ENCODE measurements at places on chromosomes 1 and 21.

- DNase-seq, result no peak
These were observed 200.0 kb downstream of the RHOU start for GRCh38 chr1:228935198-228935663.

DNA sequence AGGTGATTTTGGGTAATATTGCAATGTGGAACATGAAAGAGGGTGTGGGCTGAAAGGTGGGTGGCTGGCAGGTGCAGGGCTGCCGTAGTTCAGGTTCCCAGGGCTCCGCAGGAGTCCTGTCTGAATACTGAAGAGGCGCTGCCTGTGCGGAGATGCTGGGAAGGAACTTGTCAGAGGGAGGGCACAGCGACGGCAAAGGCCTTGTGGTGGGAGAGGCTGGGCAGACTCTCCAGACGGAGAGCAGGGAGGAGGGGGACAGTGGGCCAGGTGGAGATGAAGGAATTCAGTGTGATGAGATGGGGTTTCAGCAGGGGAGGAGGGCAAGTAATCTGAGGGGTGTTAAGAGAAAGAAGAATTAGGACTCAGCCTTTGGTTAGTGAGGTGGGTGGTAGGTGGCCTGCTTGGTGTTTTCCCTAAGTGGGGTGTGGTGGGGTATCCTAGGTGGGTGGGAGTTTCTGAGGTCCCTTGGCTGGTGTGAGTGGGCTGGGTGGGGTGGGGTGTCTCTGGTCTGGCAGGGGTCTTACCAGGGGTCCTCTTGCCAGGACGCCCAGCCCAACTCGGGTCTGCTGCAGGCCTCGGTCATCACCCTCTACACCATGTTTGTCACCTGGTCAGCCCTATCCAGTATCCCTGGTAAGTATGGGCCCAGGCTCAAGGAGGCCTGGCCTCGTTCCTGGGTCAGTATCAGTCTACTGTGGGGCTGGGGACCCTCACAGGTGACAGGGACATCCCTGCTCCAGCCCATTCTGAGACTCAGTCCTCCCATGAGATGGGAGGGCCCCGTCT is 15.6 kb downstream of the SERINC2 start:
- no peak for DNase-seq

GRCh38 chr1:7638078-7638477 is 133.0 kb upstream of the VAMP3 start:
- DNase-seq, result no peak

DNA sequence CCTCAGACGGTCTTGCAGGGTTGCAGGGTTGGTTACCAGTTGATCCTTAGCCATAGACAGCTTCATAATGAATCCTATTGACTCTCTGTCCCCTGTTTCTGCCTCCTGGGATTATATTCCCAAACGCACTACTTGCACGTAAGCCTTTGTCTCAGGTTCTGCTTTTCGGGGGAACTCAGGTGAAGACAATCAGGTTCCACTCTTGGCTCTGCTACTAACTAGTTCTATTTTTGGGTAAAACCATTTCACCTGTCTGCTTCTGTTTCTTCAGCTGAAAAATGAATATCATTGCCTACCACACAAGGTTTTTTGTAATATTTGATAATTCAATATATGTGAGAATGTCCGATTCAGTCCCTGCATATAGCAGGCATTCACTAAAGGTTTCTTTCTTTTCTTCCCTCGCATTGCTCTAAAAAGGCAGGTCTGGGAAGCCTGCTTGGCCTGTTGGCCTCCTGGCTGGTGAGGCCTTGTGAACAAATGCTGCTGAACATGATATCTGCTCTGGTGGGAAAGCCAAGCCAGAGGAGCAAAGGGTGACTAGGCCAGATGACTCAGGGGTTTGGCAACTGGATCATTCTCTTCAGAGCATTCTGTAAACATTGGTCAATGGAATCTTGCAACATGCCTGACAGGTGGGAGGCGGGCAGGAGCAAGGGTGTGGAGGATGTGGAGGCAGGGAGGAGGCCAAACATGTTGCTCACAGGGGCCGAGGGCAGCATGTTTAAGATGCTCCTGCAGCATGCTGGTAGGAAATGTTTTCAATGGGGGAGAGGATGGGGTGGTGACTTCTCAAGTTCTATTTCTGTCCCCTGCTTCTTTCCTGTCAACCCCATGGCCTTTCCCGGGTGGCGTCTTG is 23.8 kb downstream of the IER5 start:
- no peak for DNase-seq

GRCh38 chr1:115225993-115226685 is 111.9 kb downstream of the NGF start:
- DNase-seq, result no peak

DNA sequence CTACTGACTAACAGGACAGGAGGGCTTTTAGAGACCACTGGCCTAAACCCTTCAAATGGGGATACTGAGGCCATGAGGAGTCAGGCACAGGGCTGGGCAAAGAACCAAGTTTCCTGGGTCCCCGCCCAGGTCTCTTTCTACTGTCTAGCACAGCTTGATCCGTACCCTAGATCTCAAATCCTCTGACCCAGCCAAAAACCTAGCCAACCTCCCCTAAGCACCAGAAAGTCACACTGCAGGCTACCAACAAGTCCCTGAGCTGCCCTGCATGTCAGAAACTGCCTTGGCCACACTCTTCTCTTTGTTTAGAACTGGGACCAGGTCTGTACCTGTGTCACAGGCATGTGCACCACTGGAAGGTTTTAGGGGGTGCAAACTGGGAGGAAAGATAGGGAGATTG is 33.6 kb downstream of the AHDC1 start:
- no peak for DNase-seq

GRCh38 chr21:19343711-19344110 is 940.1 kb upstream of the TMPRSS15 start:
- no peak for DNase-seq

DNA sequence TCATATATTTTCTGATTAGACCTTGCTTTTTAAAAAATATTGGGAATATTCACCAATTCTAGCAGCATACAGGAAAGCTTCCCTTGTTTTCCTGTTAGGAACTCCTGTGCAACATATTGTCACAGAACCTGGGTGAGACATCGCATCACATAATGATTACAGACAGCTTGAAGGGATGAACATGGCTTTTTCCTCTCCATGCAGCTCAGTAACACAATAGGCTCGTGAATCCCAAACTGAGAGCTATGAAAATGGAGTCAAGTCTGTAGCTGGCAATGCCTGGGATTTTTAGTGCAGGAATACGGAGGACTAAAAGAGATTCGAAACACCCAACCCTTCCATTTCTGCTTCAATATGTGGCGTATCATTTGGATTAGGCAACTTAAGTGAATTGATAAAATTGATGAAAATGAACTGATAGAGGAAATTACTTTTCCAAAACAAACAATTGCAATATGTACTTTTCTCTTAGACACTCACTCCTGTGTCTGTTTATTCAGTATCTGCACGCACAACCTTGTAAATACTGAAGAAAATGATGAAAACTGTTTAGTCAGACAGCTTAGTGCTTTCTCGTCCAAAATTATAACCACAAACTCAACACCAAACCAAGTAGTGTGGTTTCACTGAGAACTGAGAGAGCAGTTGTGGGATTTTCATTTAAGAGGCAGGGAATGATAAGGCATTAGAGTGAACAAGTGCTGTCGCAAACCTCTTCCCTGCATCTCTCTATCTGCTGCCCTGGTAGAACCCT is 250.4 kb downstream of the PTBP2 start:
- DNase-seq, result no peak

- no peak for DNase-seq
These were observed 38.2 kb downstream of the SLC19A1 start for GRCh38 chr21:45504021-45504515.

DNA sequence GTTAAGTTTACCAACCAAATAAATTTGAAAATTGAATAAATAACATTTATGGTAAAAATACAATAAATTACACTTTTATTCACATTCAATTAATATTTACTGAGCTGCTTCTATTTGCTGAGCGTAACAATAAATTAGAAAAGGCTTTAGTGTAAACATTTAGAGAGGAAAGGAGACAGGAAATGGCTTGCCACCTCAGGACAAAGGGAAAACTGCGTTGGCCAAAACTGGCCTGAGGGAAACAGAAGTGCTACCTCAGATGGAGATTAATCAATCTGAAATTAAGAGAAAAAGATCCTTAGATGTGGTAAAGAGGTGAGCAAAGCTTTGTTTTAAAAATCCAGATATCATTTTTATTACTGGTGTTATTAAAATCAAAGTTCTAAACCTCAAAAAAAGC is 128.0 kb downstream of the SLC44A5 start:
- DNase-seq, result no peak

- peak; percentile 24 for DNase-seq
These were observed at the start of gene GIPC2 for GRCh38 chr1:78045926-78046778. Gene GIPC2, plus strand, starts transcription at chr1:78045966. Its CDS starts 129 bp downstream, at chr1:78046095.

DNA sequence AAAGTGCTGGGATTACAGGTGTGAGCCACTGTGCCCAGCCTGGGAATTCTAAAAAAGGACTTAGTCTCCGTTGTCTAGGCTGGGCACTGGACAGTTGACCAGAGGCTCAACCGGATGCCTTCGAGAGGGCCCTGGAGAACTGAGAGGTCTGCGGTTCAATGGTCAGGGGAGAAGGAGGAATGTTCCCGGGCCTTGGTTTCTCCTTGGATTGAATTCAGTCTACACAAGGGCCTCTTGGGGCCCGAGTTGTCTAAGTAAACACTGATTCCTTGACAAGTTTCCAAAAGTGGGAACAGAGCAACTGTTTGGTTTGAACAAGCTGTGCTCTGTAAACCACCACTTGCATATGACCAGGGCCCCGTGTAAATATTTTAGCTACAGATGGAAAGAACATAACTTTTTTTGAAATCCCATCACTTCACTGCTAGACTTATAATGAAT is 29.1 kb upstream of the CAPZB start:
- no peak for DNase-seq

DNA sequence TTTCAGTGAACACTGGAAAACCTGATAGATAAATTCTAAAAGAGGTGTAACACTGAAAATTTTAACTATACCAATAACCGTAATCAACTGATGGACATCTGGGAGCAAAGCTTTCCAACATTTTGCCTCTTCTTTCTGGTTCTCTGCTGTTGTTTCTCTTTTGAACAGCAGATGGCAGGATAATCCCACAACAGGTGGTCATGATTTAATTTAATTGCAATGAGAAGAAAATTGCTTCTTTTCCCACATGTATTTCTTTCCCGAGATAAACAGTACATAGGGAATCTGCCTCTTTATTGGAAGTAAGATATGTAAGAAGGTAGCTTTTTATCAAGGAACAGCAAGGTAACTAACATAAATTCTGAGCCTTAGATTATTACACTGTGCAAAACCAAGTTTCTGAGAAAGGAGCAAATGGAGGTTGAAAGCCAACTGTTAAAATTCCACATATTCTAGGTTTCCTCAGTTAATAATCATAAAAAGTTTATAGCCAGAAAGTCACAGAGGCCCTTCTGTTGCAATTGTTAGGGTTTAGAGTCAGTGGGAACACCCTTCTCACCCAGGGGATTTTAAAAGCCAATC is 72.9 kb downstream of the RPS6KA1 start:
- DNase-seq, result no peak

DNA sequence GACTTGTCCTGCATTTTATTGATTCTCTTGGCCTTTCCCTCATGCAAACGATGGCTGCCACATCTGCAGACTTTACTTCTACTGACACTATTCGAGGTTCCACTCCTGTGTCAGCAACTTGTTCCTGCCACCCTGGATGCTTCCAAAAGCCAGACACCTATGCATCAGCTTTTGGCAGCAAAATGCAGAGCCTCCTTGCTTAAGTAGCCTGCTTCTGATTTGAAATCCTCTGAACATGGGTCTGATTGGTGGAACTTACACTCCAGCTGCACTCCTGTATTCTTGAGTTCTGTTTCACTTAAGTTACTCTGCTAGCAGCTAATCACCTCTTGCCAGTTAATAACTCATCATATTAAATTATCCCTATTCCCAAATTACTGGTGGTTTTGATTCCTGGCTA is 152.1 kb upstream of the FMN2 start:
- DNase-seq, result no peak

DNA sequence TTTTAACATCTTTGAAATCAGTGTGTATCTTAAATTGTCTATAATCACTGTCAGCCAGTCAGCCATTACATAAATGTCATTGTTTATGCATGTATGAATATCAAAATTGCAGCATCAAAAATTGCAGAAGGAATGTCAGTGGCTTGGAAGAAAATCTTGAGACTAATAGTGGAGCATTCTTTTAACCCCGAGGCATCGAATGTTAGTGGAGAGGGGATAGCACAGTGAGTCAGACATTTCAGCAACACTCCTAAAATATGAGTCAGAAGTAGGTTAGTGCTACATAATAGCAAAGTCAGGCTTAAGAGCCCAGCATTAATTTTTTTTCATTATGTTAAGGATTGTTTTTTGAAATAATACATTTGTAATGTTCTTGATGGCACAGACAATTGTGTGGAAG is 45.5 kb downstream of the SNRPE start:
- no peak for DNase-seq

DNA sequence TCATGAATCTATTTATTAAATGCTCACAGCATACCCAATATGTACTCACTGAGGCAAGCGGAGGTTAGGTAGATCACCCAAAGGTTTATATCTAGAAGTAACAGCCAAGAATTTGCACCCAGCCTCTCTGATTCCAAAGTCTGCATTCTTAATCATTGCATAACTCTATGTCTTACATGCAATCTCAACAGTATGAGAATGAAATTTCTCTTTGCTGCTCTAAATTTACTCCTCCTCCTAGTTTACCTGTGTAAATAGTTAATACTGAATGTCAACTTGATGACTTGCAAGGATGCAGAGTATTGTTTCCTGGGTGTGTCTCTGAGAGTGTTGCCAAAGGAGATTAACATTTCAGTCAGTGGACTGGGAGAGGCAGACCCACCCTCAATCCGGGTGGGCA is 840.6 kb downstream of the BRINP3 start:
- DNase-seq, result no peak

- DNase-seq, result no peak
These were observed 19.7 kb downstream of the CFAP410 start for GRCh38 chr21:44319407-44320065.

GRCh38 chr1:96208428-96208827 is 513.2 kb upstream of the PTBP2 start:
- no peak for DNase-seq

- DNase-seq, result no peak
These were observed 12.9 kb downstream of the PIGM start for GRCh38 chr1:160018900-160019299.
